ENCODE measurements at places on chromosomes 5 and 9.

DNA sequence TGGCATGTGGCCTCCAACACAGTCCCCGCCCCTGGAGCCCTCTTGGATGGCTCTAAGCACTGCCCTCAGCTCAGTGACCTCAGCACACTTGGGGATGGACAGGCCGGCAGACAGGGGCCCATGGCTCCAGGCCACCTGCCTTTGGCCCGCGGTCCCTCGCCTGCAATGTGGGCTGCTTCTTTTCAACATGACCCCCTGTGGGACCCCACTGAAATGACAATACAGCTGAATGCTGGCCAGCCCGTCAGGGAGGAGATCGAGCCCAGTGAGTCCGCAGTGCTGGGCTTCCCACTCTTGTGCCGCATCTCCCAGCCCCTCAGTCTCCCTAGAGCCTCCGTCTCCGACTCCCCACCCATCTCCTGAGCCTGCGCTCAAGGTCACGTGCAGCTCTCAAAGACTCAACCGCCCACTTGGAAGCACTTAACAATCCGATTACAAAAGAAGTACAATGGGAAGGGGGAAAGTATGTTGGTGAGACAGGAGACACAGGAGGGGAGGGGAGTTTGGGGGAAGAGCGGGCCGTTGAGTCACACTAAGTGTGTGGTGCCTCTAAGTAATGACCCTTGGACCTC, 238.9 kb downstream of the HSPA4 start:
- no peak for ATAC-seq

DNA sequence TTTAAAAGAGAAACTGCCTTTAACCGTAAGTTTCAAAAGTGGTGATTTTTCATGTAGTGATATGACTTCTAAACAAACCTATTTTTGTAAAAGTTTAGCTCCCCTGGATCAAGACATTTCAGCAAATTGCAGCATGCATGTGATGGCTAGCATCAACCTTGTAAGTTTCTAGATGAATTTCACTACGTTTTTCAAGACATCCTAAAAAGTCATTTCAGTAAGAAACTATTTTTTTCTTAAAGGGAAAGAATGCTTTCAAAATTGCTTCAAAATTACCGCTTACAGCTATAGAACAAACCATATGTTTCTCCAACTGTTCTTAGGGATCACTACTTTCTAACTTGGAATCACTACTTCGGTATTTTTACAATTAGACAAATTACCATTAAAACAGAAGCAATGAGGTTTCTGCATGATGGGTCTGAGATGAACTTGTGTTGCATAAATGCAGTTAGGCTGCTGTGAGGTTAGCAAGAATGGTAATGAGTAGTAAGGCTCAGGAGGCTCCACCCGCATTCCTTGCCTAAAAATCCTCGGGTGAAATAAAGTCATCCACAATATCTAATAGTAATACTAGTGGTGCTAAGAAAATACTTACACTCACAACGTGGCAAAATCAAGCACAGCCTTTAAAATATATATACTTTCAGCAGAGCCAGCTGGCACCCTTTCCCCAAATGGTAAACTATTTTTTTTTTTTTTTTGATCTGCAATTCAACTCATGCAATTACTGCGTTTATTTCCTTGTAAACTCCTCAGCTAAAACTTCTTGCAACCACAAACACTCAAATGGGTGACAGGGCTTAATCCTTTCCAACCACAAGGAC, 53.8 kb downstream of the CDC14B start:
- no peak for ATAC-seq

DNA sequence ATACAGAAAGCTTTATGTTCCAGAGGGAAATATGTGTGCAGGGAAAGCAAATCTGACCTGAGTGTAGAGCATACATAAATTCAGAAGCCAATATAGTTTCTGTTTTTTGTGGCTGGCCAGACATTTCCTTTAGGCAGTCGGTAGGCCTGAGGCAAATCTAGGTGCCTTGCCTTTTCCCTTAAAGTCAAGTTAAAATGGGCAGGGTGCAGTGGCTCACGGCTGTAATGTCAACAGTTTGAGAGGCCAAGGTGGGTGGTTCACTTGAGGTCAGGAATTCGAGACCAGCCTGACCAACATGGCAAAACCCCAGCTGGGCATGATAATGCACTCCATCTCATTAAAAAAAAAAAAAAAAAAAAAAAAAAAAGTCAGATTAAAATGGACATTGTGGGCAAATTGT, 31.2 kb downstream of the PHAX start:
- ATAC-seq, result no peak

GRCh38 chr5:83965441-83965840, 244.8 kb upstream of the HAPLN1 start:
- ATAC-seq, result no peak

DNA sequence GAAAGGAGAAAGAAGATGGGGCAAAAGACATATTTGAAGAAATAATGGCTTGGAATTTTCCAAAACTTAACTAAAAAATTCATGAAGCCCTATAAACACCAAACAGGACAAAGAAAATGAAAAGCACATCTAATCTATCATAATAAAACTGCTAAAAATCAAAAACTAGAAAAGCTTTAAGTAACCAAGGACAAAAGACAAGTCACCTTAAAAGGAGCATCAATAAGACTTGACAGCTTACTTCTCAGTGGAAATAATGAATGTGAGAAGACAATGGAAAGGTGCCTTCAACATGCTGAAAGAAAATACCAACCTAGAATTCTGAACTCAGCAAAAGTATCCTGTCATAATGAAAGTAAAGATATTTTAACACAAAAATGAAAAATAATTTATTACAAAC, 27.0 kb downstream of the GTF3C4 start:
- ATAC-seq, result no peak

DNA sequence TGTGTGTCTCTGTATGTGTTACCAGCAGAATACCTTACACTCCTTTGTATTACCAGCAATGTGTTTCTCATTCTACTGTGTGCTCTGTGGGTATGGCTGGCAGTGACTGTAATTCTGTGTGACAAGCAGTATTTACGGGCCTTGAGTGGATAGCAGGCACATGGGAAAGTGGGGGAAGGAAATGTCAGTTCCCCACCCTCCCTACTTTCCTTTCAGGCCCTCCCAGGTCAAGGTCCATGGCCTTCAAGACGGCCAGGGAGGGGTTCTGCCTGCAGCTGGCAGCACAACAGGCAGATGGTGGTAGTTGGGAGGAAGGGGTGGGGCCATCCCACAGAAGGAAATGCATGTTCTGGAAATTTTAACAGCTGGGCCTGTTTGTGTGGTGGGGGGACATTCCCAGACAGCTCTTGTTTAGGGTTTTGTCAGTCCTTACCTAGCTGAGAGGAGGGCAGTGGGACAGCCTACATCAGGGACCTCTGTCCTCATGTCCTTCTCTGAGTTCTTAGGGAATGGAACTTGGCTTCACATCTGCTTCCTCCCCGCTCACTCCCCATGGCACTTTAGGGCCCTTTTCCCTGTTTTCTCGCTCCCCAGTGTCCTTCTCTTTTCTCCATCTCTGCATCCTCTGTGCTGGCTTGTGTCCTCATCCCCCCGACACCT, 14.6 kb upstream of the TNIP1 start:
- no peak for ATAC-seq

DNA sequence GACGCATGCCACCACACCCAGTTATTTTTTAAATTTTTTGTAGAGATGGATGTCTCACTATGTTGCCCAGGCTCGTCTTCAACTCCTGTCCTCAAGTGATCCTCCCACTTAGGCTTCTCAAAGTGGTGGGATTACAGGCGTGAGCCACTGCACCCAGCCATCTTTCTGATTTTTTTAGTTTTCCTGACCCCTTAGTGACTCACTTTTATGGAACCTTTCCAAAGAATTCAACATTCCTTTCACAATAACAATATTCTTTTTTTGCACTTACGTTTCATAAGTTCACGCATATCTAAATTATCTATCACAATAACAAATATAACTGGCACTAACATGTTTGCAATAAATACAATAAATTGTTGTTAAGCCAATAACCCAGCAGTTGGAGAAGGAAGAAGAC, 8.5 kb downstream of the ELOVL7 start:
- ATAC-seq, result no peak

- no peak for ATAC-seq
Measured at GRCh38 chr5:142474431-142475094, 149.7 kb upstream of the SPRY4 start.

GRCh38 chr9:29021632-29022031, 1448.4 kb upstream of the C9orf72 start:
- ATAC-seq, result no peak

DNA sequence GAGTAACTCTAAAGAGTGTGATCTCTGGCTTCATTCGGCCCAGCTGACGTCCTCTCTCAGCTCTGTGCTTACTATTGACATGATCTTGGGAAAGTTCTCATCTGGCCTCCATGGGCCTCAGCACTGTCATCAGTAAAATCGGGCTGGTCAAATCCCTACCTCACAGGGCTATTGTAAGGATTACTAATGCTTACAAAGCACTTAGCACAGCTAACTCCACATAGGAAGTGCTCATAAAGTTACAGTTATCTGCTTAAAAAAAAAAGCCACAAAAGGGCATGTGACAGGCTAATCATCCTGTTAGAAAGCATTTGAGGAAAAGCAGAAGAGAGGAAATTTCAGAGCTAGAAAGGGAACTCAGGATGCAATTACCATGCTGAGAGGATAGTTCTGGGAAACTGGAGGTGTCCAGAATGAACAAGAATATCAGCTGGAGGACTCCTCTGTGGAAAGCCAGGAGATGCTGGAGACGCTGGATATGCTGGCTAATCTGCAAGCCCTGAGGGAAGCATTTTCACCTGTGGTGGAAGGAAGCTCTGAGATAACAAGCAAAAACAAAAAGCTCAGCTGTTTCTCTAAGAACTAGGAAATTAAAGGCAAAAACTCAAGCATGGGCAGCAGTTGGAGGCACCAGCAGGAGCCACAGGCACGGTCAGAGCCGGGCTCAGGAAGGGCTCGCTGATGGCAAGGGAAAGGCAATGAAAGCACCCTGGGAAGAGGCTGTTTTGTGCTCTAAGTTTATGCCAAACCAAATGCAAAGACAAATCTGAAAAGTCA, 4.4 kb upstream of the BHMT start:
- no peak for ATAC-seq

DNA sequence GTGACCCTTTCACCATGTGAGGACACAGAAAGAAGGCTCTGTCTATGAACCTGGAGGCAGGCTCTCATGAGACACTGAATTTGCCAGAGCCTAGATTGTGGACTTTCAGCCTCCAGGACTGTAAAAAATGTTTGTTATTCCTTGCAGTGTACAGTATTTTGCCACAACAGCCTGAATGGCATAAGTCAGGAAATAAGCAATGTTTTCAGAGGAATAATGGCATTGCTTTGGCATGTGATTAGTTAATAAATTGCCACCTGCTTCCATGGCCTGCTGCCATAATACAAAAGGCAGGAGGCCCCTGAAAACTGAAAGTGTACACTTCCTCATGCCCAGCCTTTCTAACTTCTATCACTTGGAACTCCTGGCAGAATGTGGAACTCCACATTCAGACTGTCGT, 408.1 kb downstream of the GADD45G start:
- ATAC-seq, result no peak

GRCh38 chr5:138809391-138809790, 56.2 kb downstream of the CTNNA1 start:
- ATAC-seq, result no peak

DNA sequence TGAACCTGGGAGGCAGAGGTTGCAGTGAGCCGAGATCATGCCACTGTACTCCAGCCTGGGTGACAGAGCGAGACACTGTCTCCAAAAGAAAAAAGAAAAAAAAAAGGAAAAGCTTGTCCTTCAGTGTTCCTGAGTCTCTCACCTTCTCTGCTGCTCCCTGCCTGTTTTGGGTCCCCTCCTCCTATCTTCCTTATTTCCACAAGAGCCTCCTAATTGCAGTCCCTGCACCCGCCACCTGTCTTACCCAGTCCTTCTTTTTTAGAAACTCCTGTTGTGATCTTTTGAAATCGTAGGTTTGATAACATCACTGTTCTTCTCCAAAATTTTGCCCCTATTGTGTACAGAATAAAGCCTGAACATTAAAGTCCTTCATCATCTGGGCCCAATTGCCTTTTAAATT, 234.9 kb downstream of the SH3GL2 start:
- ATAC-seq, result no peak
